ENCODE measurements at places on chromosomes 11 and 22.

- peak; percentile 14 for DNase-seq
Observed at GRCh38 chr11:43567396-43567975, 113.1 kb upstream of the HSD17B12 start.

GRCh38 chr11:65422633-65423515, at the start of gene NEAT1:
TSS of gene NEAT1 (plus strand) at chr11:65422798.
- peak; percentile 86 for DNase-seq

DNA sequence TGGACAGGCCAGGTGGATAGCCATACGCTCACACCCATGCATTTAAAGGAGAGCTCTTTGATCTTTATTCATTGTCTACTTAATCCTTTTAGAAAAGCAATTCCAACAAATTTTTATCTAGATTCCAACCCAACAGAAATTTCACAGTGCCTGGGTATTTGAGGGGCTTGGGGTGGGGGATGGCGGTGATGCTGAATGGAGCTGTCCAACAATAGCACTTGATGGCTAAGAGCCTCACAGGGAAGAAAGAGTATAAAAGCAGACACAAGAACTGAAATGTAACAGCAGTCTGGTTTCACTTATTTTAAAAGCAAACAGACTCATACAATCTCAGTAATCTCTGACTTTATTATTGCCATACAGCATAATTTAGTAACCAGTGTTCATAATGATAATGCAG, 101.8 kb upstream of the SORL1-AS1 start:
- DNase-seq = no peak

GRCh38 chr11:47932544-47932943, 47.8 kb upstream of the PTPRJ start:
- no peak for DNase-seq

DNA sequence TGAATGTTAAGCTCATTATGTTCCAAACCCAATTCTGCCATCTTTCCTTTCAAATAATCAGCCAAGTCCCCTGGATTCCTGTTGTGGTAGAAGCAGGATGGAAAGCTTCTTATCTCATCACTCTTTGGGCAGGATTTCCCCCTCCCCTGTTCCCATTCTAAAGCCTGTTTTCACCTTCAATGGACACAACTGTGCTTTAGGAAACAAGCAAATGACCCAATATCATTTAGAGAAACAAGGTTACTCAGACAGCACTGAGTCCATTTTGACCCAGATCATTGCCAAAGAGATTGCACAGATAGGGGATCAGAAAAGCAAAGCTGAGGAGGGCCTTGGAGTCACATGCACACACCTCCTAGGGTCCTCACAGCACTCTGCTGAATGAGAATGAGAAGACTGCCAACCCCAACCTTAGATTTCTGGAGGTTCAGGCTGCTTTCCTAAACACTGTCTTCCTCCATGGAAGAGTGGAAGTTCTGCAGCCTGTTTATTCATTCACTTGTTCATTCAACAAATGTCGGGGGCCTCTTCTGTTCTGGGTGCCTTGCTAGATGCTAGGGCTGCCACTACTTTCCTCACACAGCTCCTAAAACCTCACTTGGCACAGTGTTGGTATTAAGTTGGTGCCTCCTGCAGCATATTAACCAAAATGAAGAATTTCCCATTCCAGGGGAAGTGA, 95.3 kb downstream of the ME3 start:
- no peak for DNase-seq

DNA sequence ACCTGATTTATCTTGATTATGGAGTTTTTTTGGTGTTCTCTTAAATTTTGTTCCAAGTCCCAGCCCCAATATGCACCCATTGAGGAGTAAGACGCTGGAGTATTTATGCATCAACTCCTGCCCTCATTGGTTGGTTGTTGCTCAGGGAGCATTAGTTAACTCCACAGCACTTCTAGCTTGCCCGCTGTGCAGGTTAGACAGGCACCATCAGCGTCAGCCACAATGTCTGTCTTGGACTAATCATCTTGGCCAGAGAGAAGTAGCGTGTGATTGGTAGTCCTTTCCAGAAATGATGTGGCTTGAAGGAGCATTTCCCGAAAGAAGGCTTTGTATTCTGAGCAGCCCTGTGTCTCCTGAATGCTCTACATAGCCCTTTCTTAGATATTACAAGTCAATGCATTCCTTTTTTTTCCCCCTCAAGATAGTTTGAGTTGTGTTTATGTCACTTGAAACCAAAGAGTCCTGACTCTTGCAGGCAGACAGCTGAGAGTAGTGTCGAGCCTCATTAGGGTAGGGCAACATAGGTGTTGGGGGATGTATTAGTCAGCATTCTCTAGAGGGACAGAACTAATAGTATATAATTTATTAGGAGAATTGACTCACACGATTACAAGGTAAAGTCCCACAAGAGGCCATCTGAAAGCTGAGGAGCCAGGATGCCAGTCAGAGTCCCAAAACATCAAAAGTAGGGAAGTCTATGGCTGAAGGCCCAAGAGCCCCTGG, 94.6 kb upstream of the RCN1 start:
- DNase-seq = no peak

All from amniotic stem cell (primary cell).